ENCODE measurements at places on chromosomes 11 and 22.

GRCh38 chr11:2951231-2952110 lies 22.3 kb upstream of the PHLDA2 start:
- no peak for DNase-seq
- H3K27ac ChIP-seq, result peak overlapping the region; percentile 66
- no peak overlapping the region for H3K4me3 ChIP-seq
- peaks cover 84% of the 10 kb centered on the region for H3K36me3 ChIP-seq

DNA sequence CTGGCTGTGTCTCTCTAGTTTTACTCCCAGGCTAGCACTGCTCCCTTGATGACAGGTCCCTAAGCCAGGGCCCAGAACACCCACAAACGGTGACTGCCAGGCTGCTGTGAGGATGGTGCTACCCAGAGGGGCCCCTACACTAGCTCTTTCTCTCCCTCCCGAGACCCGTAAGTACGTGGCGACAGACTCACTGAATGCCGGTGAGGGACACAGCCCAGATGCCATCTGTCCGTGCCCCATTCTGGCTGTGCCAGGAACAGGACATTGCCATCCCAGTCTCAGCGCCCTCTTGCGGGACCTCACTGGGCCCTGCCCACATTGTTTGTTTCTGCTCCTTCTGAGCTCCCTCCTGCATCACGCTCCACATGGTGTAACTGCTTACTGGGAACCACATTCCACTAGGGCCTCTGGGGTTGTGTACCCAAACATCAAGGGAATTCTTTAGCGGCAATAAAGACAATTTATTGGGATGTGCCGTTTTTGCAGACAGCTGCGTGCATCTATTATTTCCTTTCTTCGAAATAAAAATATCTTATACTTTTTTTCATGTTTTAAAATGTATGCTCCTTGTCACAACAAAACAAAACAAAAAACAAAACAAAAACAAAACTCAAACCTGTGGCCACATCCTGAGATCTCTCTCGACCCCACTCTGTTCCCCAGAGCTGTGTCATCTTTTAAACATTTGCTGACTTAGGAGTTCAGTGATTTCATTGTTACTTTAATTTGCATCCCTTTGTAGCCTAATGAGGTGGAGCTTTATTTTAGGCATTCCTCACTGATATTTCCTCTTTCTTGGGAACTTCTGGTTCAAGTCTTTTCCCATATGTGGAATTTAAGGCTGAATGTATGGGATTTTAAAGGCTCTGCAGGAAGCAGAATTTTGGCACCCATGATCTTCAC lies 4.4 kb upstream of the TPCN2 start:
- peaks cover 17% of the 10 kb centered on the region for H3K4me1 ChIP-seq
- no peak overlapping the region for H3K4me3 ChIP-seq
- peaks cover 2% of the 10 kb centered on the region for H3K27me3 ChIP-seq
- no peak overlapping the region for H3K27ac ChIP-seq

DNA sequence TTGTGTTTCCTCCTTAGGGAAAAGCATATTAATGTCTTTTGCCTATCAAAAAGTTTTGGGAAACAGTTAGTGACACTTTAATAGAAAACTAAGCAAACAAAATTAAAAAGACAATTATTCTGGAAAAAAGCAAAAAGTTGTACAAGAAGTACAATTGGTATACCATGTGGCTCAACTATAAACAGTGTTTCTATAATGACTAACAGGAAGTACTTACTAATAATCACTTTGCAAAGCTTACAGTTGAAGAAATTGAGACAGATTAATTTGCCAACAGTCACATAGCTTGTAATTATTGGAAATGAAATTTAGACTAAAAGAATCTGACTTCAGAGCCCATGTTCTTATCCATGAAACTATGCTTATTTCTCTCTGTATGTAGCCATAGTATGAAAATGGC lies 24.7 kb downstream of the PPME1 start:
- H3K36me3 ChIP-seq, result peaks cover 29% of the 10 kb centered on the region
- no peak overlapping the region for H3K4me3 ChIP-seq
- no peak overlapping the region for H3K27ac ChIP-seq
- H3K27me3 ChIP-seq, result no peaks in the 10 kb centered on the region
- H3K4me1 ChIP-seq, result peaks cover 3% of the 10 kb centered on the region
- no peak for DNase-seq

- H3K27ac ChIP-seq, result no peak overlapping the region
- no peak for DNase-seq
- no peak overlapping the region for H3K4me3 ChIP-seq
- no peaks in the 10 kb centered on the region for H3K27me3 ChIP-seq
- H3K36me3 ChIP-seq, result peaks cover 44% of the 10 kb centered on the region
Measured at GRCh38 chr11:71470946-71471345, 17.9 kb downstream of the NADSYN1 start.

DNA sequence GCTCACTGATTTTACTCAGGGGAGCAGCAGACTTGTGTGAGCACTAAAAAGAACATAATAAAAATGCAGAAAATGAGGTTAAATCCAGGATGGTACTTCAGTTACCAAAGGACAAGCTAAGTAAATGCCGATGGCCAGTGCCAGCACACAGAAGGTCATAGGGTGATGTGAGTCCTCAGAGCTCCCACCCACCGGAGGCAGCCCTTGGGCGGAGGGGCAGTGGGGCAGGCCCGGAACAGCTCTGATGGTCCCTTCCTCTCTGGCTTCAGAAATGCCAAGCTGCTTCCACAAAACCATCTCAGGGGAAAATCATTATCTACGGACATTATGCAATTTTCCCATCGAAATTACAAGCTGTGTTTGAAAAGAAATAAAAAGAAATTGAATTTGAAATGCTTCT lies 124.5 kb downstream of the RRAS2 start:
- H3K27ac ChIP-seq, result no peak overlapping the region
- H3K4me3 ChIP-seq, result no peak overlapping the region
- no peak for DNase-seq
- H3K4me1 ChIP-seq, result peaks cover 4% of the 10 kb centered on the region
- H3K27me3 ChIP-seq, result peaks cover 3% of the 10 kb centered on the region
- H3K36me3 ChIP-seq, result no peaks in the 10 kb centered on the region

All from activated CD4-positive, alpha-beta memory T cell treated with anti-CD3 and anti-CD28 coated beads for 36 hours (primary cell).